ENCODE measurements at places on chromosomes 6 and 20.

DNA sequence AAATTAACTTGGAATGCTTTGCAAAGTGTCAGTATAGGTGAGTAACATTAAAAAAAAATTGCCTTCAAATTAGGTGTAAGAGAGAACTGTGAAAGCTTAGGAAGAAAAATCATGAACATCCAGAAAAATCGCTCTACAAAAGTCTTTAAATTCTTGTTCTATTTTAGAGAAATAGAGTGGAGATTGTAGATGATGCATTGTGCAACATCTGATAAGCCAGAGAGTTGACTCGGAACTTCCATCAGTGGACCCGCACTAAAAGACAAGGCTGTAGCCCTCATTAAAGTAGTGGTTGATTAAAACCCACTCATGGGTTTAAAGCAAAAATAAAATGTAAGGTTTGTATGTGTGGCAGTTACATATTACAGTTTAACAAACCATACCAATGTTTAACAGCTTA lies 35.8 kb downstream of the MAP3K4 start:
- no peak for DNase-seq

- DNase-seq: no peak
Measured at GRCh38 chr6:118812970-118813369, 81.0 kb upstream of the ASF1A start.

DNA sequence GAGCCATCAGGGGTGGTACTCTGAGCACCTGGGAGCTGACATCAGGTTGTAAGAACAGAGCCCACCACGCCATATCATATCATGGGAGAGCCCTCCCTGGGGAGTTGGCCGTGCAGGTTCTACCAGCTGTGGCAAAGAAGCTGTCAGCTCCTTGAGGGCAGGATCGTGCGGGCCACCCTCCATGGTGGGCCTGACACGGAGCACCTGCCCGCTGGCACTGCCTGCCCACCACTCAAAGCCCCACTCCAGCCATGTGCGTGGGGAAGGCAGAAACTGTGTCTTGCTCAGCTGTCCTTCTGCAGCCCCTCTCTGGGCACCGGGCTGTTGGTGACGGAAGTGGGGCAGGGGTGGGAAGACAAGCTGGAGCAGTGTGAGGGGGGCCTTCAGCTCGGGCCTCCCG lies 14.3 kb downstream of the PRPH2 start:
- DNase-seq: no peak

GRCh38 chr6:12939314-12939713 lies 222.7 kb downstream of the PHACTR1 start:
- DNase-seq: no peak

DNA sequence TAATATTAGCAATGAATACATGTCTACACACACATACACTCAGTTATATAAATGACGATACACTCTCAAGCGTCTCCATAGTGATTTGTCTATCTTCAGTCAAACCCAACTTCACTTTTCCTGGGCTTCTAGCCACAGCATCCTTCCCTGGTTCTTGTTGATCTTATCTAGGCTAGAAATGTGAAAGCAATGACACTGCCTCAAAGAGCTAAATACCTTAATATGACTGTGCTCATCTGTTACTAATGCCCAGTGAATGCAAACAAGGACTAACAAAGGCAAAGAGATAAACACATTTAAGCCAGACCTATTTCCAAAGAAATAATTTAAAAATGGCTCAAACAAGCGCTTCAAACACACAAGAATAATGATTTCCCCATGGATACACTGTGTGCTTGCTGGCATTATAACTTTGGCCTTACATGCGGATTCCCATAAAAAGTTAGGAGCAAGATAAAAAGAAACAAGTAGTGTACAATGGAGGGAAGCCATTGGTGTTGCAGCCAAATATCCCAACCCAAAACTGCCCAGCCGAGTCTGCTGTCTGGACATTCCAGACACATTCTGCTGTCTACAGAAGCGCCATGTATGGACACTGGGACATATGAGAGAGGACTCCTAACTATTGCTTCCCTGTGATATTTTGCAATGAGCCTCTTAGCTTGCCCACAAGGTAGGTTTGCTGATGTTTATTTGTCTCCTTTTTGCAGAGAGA lies 19.5 kb upstream of the DAAM2 start:
- DNase-seq: no peak

DNA sequence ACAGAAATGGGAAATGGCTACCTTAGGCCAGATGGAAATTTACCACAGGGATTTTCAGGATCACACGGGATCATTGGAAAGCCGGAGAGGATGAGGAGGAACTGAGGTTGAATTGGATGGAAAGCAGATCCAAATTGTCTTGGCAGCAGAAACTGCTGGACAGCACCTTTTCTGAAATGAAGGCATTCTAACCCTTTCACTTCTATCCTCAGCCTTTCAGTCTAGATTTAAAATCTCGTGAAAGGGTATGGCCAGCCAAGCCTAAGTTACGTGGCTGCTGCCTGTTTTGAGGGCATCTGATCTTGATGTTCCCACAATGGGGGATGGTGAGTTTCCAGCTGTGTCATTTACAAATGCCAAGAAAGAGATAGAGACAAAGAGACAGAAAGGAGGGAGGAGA lies 358.2 kb downstream of the KIF16B start:
- DNase-seq: no peak

DNA sequence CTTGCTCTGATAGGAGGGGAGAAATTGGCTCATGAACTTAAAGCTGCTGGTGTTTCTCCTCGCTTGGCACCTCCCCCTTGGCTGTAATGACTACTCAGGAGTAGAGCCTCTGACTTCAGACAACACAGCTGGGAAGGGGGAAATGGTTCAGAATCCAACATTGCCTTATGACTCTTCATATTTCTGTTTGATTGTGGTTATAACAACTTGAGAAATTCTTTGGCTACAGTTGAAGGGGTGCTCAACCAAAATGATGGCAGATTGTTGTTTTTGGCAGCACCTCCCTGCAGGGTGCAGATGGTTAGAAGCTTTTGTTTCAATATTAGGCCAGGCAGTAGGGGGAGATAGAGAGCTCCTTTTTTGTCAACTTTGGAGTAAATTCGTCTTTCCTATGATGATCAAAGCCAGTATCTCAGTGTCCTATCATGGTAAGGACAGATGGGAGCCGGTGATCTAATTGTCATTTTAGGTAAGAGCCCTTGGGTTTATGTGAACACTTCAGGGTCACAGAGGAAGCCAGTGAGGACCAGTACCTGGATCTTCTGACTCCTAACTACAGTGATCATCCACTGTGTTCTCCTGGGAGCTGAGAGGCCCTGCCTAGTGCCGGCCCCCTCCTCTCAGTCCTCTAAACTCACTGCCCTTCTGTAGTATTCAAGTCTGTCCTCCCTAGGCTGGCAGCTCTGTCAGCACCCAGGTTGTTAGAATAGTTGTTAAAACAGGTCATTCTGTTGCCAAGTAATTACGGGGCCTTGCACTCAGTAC lies 39.9 kb downstream of the RPRD1B start:
- DNase-seq: peak; percentile 76

- no peak for DNase-seq
Measured at GRCh38 chr6:76330031-76330430, 257.6 kb upstream of the IMPG1 start.

GRCh38 chr6:35178932-35179832 lies 34.6 kb upstream of the SCUBE3 start:
- no peak for DNase-seq

DNA sequence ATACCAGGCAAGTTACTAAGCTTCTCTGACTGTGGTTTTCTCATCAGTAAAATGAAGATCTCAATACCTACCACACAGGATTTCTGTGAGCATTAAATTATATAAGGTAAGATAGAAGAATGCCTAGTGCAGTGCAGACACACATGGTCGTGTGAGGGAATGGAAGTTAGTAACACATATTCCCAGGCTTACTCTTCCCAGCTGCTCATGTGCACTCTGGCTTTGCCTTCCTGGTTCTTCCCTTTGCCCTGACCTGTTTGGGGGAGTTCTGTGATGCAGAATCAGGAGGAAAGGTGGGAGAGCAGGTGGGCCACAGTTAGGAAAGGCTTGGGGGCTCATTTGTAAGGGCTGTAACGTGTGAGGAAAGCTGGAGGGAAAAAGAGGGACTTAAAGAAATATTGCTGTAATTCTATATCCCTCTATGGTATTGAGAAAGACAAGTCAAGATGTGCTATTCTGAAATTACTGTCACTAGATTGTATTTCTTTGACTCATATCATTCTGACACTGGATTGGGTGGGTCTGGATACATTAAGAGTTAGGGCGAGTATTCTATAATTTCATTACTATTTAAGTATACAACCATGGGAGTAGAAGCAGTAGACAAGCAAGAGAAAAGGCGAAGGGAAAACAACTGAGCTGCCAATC lies 47.7 kb downstream of the FYN start:
- no peak for DNase-seq

DNA sequence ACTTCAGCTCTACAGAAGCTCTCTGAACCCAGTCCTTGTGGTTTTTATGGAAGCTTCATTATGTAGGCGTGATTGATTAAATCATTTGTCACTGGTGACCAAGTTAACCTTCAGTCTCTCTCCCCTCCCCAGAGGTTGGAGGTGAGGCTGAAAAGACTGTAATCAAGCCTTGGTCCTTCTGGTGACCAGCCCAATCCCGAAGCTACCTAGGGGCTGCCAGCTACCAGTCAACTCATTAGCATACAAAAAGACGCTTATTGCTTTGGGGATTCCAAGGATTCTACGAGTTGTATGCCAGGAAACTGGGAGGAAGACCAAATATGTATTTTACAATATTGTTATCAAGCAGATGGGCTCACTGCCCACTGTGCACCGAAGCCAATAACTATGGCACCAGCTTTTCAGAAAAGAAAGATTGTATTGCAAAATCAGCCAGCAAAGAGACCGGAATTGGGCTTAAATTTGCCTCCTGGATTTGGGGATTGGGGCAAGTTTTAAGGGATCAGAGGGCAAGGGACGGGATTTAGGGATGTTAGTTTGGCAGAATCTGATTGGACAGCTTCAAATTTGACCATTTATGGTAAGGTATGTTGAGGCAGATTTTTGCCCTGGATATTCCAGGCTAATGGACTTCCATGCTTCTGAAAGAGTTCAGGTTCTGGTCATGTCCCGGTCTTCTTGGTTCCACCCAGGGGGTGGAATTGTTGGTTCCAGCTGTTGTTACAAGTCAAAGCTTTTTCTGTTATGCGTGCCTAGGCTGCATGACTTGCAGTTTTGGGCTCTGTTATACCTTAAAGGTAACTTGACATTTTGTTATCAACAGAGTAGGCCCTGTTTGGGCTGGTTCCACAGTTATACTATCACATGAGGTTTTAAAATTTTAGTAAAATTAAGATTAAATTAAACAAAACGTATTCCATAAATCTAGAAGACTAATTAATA lies 167.4 kb downstream of the COL9A1 start:
- DNase-seq: no peak

GRCh38 chr6:45577836-45578504 lies 200.2 kb upstream of the SUPT3H start:
- no peak for DNase-seq

DNA sequence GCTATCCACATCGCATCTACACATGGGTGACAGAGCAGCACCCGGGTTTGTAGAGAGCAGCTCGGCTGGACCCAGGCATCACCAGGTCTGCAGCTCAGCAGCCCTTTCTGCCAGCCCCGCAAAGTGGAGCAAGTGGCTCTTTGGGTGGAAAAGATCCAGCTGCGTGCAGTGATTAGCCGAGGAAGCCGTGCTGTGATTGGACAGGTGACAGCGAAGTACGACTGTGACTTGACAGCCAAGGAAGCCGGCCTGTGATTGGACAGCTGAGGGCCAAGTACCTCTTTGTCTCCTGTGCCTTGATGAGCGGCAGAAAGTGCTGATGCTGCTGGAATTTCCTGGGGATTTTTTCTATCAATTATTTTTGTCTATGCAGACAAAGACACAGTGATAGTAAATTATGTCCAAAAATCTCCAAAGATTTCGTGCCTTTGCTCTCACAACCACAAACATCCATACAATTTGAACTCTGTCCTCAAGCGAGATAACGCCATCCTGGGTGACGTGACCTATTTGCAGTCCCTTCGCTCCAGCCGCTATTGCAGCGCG lies 62.3 kb upstream of the GPR31 start:
- DNase-seq: peak; percentile 96

DNA sequence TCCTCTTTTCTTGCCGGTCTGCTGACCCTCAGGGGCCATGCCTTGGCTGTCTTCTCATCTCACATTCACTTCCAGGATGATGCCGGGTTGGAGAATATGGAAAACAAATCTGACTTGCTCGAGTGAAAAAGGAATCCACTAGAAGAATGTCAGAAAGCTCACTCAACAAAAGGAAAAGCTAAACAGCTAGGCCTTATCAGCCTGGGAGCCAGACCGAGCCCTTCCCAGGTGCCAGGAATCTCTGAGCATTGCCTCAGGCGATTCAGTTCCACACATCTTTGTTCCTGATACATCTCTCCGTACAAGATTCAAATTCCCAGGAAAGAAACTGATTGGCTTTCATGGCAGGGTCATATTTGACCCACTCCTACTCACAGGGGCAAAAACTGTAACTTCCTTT lies 9.2 kb upstream of the OSER1 start:
- DNase-seq: no peak

DNA sequence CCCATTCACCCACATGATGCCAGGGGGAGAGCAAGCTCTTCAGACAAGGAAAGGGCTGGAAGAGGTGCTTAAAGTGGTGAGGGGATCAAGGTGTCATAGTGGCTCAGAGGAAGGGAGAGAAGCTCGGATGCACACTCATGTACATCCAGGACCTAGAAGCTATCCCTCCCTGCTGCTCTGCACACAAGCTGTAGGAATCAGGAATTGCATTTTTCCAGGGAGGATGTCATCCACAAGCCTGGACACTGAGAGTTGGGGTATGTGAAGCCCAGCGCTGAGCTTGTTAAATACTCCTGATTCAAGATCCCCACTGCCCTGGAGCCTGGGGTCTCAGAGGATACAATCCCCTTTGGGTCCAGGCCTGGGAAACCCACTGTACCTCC lies 85.8 kb upstream of the CCDC167 start:
- DNase-seq: no peak

DNA sequence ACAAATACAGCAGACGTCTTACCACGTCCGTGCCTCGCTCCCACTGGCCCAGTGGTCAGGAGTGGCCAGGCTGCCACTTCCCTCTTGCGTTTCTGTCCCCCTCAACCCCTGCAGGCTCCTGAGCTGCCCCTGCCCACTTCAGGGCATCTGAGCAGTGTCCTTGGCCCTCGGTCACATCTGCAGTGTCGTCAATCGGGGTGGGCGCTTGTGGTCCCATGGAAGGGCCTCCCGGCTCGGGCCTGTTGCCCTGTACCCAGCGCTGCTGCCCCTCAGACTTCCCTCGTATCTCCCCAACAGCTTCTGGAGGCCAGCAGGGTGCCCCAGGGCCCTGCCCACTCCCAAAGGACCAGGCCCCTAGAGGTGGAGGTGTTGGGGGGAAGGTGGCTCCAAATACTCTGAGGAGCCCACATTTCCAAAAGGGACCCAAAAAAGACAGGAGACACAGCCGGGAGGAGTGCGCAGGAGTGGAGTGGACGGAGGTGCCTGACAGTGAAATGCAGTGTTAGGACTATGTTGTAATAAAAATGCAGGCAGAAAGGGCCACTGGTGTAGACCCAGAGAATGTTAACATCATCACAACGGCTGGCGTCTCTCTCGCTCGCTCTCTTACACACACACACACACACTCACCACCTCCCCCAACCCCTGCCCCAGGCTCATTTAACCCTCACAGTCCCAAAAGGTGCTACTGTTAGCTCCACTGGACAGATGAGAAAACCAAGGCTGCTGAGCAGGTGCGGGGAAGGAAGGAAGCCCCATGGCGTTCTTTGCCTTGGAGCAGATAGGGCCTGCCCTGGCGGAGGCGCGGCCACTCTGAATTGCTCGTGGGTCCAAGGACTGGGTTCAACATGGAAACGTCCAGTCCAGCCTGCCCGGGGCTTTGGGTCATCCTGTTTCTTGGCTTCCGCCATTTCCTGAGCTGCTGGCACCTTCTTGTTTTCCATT lies 343.9 kb downstream of the ZFAND3 start:
- DNase-seq: no peak

All from HepG2 (cell line).